G401 (cell line): ENCODE measurements at places on chromosomes 1 and 21.

GRCh38 chr1:234841710-234842231 lies 231.8 kb upstream of the IRF2BP2 start:
- no peak for DNase-seq

- no peak for DNase-seq
Observed at GRCh38 chr1:68148631-68149030, 83.7 kb downstream of the WLS start.

- DNase-seq = peak; percentile 90
Observed at GRCh38 chr1:156502894-156503697, 2.5 kb upstream of the MEF2D start.

DNA sequence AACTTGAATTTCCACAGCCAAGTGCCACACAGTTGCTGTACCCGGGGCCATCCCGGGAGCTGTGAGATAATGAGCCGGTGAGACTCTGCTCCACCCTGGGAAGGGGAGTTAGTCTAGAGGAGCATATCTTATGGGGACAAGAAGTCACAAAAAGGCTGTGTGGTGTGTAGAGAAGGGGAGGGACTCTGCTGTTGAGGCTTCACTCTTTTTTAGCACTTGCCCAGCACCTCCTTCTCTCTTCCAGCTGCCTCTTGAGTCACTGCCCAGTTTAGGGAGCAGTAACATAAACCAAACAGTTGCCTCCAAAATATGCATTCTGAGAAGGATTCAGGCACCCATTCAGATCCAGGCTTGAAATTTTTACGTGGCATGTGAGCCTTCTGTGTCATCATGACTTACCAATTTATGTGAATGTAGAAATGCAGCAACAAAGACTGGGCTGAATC lies 744 bp upstream of the WDR26 start:
- DNase-seq = peak; percentile 39

DNA sequence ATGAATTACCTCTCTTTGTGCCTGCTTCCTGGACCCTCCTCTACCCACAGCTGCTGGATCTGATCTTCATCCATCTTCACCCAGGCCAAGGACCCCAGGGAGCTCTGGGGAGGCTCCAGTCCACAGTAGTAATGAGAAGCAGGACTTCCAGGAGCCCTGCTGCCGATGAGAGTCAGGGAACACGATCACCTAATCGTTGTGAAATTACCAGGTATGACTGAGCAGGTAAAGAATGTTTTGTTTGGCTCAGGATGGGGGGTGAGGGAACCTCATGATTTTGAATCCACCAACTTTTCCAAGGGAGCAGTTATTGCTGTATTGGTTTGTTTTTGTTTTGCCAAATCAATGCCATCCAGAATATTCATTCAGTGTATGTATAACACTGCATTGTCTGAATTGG lies 454.0 kb downstream of the PLPP3 start:
- no peak for DNase-seq

DNA sequence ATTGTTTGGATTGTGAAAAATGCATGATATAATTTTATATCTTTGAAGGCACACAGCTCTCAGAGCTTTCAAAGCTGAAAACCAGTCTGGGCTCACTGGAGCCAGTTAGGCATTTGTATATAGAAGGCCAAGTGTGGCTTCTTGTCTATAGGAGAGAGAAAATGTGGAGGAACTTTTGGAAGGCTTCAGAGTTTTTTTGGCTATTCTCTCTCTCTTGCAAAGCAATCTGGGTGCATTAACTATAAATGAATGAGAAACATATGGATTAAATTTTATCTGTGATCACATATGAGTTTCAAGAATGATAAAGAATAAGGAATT lies 216.7 kb upstream of the HOOK1 start:
- DNase-seq = no peak

DNA sequence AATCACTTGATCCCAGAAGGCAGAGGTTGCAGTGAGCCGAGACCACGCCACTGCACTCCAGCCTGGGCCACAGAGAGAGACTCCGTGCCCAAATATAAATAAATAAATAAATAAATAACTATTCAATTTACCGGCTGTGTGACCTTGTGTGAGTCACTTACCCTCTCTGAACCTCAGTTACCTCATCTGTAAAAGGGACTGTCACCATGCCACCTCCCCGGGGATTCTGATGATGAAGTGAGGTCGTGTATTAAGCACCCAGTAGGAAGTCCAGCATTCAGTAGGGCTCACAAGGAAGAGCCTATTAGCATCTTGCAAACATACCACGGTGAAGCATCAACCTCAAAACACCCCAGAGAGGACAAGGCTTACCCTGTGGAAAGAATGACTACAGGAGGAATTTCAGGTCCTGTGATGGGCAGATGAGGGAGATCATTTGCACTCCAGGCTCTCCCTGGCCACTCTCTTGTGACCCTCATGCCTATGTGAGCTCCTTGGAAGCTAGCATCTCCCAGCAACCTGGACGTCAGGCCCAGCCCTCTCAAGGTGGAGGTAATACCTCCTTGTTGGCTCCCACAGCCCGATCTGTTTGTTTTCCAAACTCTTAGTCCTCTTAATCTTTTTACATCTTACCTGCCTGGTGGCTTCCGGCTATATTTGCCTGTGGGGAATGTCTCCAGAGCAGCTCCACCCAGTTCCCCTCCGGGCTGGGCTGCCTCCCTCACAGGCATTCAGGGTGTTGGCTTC lies 7.6 kb upstream of the C1QA start:
- DNase-seq = no peak

GRCh38 chr1:156813750-156814570 lies 2.7 kb downstream of the SH2D2A start:
- peak; percentile 24 for DNase-seq

GRCh38 chr1:155504207-155504606 lies 58.4 kb downstream of the ASH1L start:
- peak; percentile 51 for DNase-seq

GRCh38 chr21:45747233-45747766 lies 103.8 kb downstream of the PCBP3 start:
- no peak for DNase-seq

DNA sequence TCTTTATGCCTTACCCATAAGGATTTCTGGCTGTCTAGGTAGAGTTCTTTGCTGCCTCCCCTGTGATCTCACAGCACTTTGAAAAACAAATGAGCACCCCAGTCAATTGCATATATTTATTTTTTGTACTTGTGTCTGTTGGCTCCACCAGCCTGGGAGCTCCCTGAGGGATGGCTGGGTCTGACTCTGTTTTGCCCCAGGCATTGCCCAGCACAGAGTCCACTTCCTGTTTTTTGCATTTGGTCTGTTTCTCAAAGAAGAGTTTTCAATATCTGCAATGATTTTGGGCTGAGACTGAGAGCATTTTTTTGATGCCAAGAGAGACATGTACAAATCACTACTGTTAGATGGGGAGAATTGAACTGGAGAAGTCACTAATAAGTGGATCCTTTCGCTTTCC lies 125.0 kb downstream of the FOXD2 start:
- no peak for DNase-seq

DNA sequence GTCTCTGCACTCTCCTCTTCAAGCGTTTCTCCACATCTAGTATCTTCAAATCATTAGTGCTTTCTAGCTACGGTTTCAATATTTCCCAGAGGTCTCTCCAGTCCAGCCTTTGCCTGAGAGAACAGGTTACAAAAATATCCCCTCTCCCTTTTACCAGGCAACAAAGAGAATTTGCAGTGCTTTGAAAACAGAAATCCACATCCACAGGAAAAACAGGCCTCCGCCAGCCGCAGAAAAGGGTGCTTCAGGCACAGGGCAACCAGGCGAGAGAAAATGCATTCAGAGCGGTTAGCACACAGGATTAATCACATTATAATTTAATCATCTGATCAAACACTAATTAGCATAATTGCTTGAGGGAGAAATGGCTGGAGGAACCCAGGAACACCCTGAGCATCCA lies 13.8 kb downstream of the DSCAM start:
- no peak for DNase-seq

GRCh38 chr1:86155051-86155806 lies 1.3 kb downstream of the COL24A1 start:
- no peak for DNase-seq

DNA sequence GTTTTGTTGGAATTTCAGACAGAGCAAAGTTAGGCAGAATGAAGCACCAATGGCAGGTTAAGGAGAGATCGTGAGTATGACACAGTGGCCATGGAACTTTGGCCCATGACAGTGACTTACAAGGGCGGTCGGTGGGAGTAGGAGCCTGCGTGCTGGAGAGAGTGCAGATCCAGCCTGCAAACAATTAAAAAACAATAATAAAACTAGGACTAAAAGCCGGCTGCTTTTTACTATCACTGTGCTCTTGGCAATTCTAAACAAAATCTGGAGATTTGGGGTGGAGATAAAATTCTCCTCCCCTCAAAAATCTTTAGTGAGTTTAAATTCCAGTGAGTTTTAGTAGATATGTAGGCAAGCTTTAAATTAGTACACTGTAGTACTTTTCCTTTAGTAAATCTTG lies 96.9 kb downstream of the DHRS3 start:
- DNase-seq = no peak

- DNase-seq = no peak
Observed at GRCh38 chr1:234355782-234356510, 17.3 kb upstream of the COA6 start.

GRCh38 chr1:5238351-5239130 lies 584.1 kb downstream of the AJAP1 start:
- DNase-seq = no peak

DNA sequence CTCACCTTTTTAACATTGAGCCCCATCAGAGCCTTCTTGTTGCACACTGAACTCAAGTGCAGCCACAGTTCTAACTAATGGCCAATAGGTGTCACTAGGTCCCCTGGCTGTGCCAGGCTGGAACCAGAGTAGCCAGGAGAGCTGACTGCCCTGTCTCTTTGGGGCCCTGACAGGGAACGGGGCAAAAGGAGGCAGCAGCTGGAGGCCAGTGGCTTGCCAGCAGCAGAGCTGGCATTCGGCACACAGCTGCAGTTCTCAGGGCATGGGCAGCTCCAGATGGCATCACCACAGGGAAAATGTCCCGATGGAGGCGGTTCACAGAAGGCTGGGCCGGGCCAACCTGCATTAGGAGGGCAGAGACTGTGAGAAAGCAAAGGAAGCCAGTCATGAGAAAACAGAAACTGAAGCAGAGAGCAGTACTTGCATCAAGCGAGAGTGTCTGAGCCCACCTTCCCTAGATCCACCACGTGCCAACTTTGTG lies 188.6 kb downstream of the FCRL5 start:
- DNase-seq = peak; percentile 20
